ENCODE measurements at places on chromosomes 5 and 9. TPM values are rescaled to one million over a fixed set of nuclear protein-coding genes. Genes with fewer than 3 reads are reported as not detected.

The LECT2 gene
- total RNA-seq, result not detected

The TEX48 gene
- 1.1 TPM for total RNA-seq

The SPOCK1 gene
- total RNA-seq, result 0.07 TPM

The HOMER1 gene
- total RNA-seq, result 3.1 TPM

The TNFAIP8 gene
- total RNA-seq, result 112 TPM

The WDR38 gene
- total RNA-seq, result not detected

The CD74 gene
- total RNA-seq, result 1,476 TPM
